Stimulated activated CD8-positive, alpha-beta memory T cell treated with anti-CD3 and anti-CD28 coated beads, Interleukin-2, amount 100 ng/mL, for 48 hours (primary cell): ENCODE measurements at places on chromosomes 4 and X.

GRCh38 chrX:30618160-30618765, 35.0 kb upstream of the GK start:
- DNase-seq, result no peak

GRCh38 chrX:78769946-78770345, 22.4 kb downstream of the LPAR4 start:
- DNase-seq, result no peak

DNA sequence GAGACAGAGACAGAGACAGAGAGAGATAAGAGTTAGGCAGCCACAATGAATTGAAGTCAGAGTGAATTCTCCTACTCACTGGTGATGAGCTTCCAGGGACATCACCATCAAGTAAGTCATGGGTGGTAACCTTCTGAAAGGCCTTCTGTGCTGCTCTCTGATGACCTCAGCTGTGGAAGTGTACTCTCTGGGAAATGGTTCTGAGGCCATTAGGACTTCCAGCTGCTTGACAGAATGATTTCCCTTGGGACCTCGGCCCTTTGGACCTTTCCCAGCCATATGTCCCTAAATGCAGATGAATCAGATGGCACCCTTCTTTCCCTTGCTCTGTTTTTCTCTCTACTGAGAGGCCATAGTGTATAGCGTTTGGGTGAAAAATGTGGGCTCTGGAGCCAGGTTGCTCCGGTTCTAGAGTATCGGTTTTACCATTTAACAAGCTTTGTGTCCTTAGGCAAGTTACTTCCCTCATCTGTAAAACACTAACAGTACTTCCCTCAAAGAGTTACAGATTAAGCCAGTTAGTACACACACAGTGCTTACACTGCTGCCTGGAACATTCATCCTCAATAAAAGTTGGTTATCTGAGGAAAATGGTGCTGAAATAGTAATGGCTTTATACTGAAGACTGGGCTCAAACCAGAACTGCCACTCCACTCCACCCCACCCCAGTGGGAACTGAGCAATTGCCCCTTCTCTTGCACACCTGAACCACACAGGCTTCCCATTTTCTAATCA, 7.6 kb downstream of the SEPTIN11 start:
- no peak for DNase-seq

- DNase-seq, result no peak
Observed at GRCh38 chrX:28599957-28600356, 12.7 kb downstream of the IL1RAPL1 start.

- no peak for DNase-seq
Observed at GRCh38 chr4:100548200-100548560, 30.4 kb upstream of the EMCN start.

DNA sequence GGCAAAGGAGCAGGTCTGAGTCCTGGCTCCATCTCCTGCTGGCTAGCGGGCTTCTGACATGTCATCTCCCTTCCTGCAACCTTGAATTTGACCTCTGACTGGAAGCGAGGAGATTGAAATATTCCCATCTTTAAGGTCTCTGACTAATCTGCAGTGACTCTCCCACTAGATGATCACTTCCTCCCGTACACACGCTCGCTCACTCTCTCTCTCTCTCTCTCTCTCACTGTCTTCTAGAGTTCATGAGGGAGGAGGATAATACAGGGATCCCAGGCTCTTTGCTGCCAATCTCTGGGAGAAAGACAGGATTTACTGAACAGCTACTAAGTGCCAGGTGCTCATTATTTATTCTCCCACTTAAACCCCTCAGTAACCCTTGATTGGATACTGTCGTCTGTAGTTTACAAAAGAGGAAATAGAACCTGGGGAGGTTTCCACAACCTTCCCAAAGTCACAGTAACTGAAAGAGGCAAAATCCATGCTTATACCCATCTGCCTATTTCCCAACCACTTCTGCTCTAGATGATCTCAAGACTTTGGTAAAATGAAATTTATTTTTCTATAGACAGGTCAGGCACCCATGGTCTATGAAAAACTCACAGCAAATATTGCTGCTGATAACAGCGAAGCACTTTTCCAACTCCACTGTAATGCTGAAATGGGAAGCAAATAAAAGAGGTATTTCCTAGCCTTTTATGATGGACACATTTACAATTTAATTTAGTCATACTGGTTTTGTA, 193.5 kb upstream of the C1QTNF7 start:
- DNase-seq, result no peak

GRCh38 chr4:98928131-98928504, 815 bp downstream of the EIF4E start:
- DNase-seq, result peak; percentile 67

DNA sequence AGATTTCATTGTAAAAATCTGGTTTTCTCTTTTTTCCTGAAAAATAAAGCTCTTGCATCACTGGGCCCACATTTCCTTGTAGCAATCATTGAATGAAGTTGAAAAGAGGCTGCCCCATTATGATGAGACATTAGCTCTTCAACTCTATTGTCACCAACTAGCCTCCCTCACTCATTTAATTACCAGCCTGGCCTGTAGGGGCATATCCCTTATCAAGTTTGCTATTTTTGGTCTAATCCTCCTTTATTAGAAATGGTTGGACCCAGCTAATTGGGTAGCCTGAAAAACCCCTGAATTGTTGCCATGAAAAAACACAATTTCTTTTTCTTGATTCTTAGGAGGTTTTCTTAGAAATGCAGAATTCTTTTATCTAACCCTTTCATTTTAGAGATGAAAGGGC, 164.6 kb upstream of the CASK start:
- no peak for DNase-seq

- no peak for DNase-seq
Observed at GRCh38 chrX:149374751-149375150, 130.4 kb downstream of the IDS start.

DNA sequence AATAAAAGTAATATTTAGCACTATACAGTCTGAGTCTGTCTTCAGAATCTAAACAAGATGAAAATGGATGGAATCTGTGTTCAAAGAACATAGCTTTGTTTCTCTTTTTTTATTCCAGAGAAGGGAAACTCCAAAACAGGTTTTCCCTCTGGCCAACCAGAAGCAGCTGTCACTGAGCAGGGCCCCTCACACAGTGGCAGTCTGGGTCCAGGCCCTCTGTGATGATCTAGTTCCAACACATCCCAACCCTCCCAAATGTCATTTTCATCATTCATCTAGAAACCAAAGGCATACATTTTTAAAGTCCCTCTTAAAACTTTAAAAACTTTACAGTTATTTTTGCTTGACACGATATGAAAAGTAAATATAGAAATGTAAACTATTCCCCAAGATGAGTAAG, 70.1 kb downstream of the ATP8A1 start:
- DNase-seq, result no peak

DNA sequence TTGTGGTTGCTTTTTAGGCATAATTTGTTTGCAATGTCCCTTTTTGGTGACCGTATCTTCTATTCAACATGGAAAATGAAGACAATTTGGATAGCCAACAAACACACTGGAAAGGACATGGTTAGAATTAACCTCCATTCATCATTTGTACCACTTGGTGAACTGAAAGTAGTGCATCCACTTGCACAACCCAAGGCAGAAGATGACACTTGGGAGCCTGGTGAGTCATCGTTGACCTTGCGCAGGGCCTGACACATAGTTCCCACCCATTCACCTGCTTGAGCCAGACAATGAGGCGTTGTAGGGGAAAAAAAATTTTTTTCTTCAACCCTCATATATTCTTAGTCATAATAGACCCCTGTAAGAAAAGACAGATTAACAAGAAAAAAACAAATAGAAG, 32.4 kb downstream of the EGF start:
- DNase-seq, result peak; percentile 14

DNA sequence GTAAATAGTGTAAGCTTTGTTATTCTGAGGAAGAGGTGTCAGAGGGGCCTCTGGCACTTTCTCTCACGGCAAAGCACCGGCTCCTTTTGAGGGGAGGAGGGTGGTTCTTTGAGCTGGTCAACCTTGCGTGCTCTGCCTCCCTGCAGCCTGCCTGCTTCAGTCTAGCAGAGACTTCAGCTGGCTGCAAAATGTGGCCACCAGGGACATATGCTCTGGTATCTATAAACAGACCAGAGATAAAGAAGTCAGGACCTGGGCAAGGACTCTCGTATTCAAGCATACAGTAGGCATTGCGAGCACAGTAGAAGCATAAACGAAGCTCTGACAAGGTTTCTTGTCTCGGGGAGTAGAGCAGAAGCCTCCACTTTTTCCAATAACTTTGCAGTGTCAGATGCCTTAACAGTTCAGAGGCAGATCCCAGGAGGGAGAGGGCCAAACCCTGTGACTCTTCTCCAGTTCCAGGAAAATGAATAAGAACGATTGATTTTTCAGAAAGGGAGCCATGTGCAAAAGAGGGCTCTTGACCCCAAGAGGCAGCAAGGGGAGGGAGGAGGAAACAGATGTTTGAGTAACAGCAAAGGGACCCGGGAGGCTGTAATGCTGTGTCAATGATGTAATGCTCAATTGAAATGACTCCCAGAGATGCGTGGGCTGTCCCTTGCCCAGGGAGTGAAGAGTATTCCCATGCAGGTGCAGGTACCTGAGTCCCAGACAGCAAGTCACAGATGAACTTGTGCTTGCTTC, 57.9 kb upstream of the TEX13D start:
- DNase-seq, result no peak

DNA sequence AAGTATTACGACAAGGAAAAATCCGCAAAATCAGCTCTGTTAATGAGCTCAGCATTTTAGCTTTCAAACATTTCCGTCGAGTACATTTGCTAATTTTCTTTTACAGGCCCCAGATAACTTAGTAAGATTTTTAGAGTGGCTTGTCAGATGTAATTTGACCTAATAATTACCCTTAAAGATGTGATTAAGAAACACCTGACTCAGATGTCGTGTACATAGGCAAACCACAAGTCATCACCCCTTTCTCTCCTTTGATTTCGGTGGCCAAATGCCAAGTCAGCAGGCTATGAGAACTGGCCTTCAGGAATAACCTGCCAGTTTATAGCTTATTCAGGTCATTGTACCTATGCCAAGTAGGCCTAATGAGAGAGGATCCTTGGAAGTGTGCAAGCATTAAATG, 369.6 kb downstream of the PCDH7 start:
- no peak for DNase-seq
